Stimulated activated CD8-positive, alpha-beta memory T cell treated with anti-CD3 and anti-CD28 coated beads, Interleukin-12 subunit alpha, Interleukin-12 subunit beta, amount 100 ng/mL, for 1 hour (primary cell): ENCODE measurements at places on chromosomes 13 and 19.
A peak's percentile ranks its signal among the peaks of the same experiment; 100 is the strongest.

- DNase-seq: no peak
These were observed 5.5 kb upstream of the GPATCH1 start for GRCh38 chr19:33075519-33075918.

DNA sequence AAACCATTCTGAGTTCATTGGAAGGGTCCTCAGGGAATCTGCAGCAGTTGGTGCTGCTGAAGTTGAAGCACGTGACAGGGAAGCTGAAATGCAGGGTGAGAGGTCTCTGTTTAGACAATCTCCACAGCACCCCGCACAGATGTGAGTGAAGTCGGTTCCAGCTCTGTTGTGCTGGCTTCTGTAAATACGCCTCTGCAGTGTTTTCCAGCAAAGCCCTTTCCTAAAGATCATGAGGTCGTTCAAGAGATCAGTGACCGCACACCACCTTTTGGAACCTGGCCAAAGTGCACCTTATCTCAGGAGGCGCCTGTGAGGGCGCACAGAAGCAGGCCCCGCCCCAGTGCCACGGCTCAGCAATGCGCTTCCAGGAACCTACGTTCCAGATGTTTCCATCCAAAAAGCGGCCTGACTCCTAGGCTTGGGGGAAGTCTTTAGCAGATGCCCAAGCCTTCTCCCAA lies 10.8 kb downstream of the CUL4A start:
- no peak for DNase-seq

- no peak for DNase-seq
These were observed 30.2 kb downstream of the HSPH1 start for GRCh38 chr13:31131470-31131961.

- DNase-seq: no peak
These were observed 18.0 kb downstream of the FAM124A start for GRCh38 chr13:51240178-51240577.

GRCh38 chr13:26459276-26460131 lies 98.0 kb upstream of the WASF3 start:
- DNase-seq: no peak

DNA sequence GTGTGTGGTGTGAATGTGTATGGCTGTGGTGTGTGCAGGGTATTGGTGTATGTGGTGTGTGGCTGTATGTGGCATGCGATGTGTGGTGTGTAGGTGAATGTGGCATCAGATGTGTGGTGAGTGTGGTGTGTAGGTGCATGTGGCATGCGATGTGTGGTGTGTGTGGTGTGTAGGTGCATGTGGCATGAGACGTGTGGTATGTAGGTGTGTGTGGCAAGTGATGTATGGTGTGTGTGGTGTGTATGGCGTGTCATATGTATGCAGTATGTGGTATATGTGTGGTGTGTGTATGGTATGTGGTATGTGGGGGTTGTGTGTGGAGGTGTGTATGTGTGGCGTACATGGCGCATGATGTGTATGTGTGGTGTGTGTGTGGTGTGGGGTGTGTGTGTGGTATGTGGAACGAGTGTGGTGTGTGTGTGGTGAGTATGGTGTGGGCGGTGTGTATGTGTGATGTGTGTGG lies 63.4 kb downstream of the PEPD start:
- DNase-seq: no peak

DNA sequence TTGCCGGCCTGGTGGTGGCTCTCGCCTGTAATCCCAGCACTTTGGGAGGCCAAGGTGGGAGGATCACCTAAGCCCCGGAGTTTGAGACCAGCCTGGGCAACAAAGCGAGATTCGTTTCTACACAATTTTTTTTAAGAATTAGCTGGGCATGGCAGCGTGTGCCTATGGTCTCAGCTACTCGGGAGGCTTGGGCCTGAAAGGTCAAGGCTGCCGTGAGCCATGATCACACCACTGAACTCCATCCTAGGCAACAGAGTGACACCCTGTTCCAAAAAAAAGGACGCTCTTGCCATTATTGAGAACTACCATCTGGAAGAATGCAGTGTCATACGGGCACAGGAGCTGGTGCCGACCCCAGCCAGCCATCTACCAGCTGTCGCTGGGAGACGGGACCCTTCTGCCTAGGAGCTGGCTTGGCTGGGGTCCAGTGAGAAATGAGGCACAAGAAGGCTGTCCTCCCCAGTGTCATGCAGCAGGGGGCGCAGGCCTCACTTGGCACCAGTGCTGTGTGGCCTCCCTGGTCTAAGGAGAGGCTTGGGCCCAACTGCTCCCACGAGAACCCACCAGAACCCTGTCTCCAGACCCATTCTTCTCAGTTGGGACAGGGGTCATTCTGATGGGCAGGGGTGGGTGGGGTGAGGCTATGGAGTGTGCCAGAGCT lies 12.2 kb upstream of the RELB start:
- peak; percentile 45 for DNase-seq

DNA sequence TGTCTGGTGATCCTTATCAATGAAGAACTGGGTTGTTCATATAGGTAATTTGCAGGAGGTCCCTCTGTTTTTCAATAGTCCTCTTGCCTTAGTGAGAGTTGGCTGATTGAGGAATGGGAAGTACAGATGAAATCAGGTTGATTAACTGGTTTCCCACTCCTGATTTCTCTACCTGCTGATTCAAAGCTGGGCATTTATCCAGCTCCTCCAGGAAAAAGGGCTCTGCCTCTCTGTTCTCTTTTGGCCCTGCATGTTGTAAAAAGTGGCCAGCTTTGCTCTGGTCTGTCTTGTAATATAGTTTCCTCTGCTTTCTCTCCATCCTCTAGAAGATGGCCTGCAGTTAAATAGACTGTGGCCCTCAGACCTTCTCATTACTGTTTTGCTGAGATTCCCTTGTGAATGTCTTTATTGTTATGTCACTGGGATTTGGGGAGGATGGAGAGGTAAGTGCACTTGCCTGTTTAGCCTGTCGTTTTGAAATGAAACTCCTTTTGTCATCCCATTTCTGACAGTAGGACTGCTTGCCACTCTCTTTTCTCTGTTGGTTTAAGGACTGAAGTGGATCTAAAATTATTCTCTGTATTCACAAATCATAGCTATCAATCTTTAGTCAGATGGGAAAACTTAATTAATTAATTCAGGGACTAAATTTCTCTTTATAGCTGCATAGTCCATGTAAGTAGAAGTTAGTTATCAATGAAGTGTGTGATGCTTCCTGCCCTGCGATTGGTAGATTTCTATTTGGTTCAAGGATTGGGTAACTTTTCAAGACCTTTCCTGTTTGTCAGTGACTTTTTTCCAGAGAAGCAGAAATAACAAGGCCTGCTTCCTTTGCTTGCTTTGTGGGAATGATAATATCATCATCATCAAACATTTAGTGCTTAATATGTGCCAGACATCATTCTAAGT lies 28.5 kb downstream of the GARRE1 start:
- DNase-seq: no peak

DNA sequence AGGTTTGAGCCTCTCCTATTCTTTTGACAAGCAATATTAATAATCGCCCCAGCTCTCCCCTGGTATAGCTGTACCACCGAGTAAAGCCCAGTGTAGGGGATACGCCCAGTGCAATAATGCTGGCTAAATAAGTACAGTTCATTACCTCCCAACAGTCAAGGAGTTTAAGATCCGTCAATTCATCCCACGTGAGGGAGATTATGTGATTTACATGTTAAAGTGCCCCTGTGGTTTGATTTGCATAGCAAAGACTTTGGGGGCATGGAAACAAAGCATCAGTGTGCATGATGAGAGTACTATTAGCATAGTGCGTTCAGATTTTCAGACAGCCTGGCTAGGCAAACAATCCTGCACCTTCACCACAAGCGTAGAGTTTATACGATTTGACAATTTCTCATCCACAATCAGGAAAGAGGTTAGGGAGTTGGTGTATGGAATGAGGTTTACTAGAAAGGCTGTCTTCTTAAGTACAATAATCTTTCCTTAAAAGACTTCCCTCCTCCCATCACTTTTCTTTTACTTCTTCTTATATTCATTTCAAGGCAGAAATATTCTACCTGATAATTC lies 754.0 kb downstream of the DIAPH3 start:
- DNase-seq: no peak

DNA sequence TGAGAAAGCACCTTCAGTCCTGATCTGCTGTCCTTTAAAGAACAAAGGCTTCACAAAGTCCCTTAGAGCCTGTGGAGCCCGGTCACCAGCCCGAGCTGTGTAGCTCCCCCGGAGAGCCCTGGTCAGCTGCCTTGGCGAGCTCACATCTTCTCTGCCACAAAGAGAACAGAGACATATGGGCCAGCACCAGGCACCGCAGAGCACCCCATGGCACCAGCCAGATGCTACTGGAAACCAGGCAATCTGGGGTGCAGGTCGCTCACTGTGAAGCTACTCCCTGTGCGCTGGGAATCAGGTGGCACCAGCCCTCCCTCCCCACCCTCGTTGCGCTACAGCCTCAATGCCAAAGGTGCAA lies 44.3 kb upstream of the F7 start:
- no peak for DNase-seq

DNA sequence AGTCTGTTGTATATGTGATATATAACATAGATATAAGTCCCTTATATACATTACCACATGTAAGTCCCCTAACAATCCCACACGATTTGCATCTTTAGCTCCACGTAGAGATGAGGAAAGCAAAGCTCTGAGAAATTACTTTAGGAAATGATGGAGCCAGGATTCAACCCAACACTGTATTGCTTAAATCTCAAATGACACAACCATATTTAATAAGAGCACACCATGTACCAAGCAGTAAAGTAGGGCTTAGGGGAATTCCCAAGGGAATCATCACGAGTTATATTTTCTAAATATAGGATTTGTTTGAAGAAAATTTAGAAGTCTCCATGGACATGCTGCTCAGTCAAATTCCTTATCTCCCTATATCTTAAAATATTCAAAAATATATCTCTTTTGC lies 61.3 kb upstream of the POMP start:
- DNase-seq: no peak

GRCh38 chr13:86559901-86560300 lies 760.7 kb upstream of the SLITRK6 start:
- DNase-seq: no peak

DNA sequence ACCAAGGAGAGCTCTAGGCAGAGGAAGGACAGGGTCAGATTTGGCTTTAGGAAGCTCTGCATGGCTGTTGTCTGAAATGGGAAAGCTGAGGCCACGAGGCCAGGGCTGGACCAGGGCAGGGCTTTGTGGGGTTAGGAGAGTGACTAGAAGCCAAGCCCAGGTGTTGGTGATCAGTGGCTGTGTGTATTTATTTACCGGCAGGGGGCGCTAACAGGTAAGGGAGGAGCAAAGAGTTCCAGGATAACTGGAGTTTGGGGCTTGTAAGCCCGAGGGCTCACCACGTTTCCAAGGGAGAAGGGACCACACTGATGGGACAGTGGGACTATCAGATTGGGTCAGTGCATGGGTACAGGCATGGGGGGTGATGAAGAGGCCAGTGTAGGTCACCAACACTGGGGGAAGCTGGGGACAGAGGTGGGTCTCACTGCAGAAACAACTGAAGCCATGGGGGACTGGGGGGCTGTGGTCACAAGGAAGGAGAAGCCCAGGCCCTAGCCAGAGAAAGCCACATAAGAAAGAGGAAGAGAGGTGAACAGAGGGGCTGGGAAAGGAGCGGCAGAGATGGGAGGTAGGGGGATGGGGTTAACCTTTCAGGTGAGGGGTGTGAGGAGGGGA lies 3.9 kb downstream of the TMEM147 start:
- peak; percentile 45 for DNase-seq

GRCh38 chr19:41542622-41543021 lies 33.3 kb upstream of the CEACAM21 start:
- no peak for DNase-seq

DNA sequence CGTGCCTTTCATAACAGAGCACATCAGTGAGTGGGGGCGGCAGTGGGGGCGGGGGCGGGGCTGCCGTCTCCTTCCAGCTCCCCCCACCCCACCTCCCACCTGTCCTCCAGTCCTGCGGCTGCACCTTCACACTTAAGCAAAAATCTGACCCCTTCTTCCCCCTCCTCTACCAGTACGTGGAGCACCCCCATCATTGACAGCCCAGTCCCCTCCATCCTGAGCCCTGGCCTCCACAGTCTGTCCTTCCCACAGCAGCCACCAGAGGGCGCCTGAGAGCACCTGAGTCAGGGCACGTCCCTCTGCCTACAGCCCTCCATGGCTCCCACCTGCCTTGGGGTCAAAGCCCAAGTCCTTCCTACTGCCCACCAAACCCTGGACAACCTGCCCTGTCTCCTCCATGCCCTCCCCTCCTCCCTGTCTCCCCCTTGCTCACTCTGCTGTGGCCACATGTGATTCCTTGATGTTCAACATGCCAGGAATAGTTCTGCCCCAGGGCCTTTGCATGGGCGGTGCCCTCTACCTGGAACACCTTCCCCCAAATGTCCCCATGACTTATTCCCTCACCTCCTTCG lies 4.0 kb downstream of the EBI3 start:
- peak; percentile 35 for DNase-seq

- no peak for DNase-seq
These were observed 15.0 kb downstream of the POLR1D start for GRCh38 chr13:27636589-27637288.

DNA sequence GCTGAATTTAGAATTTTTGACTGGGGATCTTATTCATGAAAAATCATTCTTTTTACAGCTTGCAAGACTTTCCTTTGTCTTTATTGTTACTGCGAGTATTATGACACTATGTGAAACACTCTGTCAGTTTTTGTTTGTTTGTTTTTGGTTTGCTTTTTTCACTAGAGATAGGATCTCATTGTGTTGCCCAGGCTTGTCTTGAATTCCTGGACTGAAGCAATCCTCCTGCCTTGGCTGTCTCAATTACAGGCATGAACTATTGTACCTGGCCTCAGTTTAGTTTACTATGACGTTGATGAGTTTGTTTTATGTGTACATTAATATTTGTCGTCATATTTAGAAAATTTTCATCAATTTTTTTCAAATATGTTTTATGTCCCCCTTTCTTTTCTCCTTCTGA lies 1030.0 kb upstream of the PRR20A start:
- DNase-seq: no peak

DNA sequence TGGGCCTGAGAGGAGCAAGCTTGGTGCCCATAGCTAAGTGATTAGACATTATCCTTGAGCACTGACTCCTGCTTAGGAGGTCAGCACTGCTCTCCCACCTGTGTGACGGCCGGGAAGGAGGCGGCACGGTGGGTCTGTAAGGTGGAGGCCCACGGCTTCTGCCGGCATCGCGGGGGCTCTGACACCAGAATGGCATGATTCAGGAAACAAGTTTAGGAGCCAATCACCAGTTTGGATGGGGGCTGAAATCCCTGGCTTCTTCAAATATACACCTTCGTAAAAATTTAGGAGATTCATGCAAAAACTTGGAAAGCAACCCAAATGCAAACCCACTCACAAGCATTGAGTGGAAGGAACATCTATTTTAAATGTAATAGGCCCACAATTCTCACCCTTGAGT lies 307.3 kb upstream of the TSHZ3 start:
- DNase-seq: no peak

- DNase-seq: no peak
These were observed 14.8 kb upstream of the MATK start for GRCh38 chr19:3800996-3801395.

DNA sequence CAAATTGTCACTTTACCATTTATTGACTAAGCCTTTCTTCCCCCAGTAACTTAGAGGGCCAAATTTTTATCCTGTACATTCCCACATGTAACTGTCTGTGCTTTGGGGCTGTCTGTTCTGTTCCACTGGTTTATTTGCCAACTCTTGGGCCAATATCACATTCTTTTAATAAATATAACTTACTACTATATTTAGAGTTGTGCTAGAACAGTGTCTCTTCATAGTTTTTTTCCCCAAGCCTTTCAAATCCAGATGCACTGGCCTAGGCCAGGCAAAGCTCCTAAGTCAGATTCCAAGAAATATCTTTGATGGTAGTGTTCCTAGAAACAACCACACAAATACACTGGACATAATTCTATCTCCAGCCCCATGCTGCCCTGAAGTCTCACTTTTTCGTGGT lies 16.0 kb upstream of the CEBPG start:
- DNase-seq: no peak
